ENCODE measurements at places on chromosomes 7 and 10. TPM values are rescaled to one million over a fixed set of nuclear protein-coding genes. Genes with fewer than 3 reads are reported as not detected.

The GPR26 gene
- 0.01 TPM for polyA plus RNA-seq

The RBM17 gene
- 28.9 TPM for polyA plus RNA-seq

The MET gene
- 68.3 TPM for polyA plus RNA-seq

The ADAM22 gene
- 0.06 TPM for polyA plus RNA-seq

The ODAD2 gene
- 3.9 TPM for polyA plus RNA-seq

The CCDC172 gene
- not detected for polyA plus RNA-seq

DNA sequence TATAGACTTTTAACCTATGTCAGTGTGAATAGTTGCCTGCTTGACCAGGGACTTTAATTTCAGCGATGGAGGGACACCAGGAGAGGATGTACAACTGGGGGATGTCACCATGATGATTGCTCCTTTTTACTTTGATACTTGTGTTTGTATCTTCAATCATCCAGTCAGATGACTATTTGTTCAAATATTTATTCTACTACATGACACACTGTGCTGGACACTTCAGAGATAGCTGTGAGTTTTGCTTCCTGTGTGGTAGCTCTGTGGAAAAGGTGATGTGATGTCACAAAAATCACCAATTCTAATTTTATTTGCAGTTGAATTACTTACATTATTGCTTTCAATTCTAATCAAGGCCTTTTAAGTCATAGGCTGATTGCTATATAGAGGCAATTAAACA lies 62.7 kb upstream of the CREB5 start:
- no peak for DNase-seq

DNA sequence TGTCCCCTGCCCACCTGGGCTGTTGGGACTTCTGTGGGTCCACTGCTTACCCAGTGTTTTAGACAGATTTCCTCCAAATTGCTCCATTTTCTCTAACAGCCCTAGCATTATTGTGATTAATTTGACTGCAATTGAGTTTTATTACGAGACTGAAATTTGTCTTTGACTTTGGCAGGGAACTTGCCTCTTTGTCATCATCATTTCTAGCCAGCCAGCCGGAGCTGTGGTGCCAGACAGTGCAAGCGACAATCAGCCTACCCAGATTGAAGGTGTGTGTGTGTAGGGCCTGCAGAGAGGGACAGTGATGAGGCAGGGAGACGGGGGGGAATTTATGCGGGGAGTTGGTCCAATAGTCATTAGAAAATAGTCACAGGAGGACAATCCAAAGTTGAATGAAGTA lies 743.0 kb downstream of the NRG3 start:
- no peak for DNase-seq

DNA sequence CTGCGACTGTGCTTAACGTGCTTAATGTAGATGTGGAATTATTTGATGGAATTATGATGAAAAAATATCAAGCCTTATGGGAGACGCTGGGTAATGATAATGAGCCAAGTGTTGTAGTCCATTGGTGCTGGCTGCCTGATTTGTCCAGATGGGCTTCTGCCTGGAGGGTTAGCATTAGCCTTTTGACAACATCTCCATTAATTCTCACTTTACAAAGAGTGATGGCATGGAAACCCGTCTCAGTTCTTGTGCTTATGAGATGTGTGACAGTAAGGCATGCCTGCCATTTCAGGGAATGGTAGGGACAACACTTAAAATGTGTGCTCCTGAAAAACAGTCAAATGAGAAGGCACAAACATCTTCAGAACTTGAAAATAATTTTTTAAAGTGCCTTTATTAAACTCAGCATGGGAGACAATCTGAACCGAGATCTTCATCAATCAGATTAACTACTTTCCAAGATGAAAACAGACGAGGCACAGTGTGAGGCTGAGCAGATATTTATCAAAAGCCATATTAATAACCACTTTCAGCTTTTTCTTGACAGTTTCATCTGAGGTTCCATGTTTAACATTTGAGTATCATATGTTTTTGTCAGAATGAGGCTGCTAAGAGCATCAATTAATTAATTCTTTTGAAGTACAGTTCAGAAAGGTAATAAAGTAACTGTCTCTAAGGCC lies 473.1 kb downstream of the NXPH1 start:
- no peak for DNase-seq

GRCh38 chr10:124250506-124250905 lies 157.1 kb upstream of the CHST15 start:
- DNase-seq = no peak
